ENCODE measurements at places on chromosomes 5 and 9. TPM values are rescaled to one million over a fixed set of nuclear protein-coding genes. Genes with fewer than 3 reads are reported as not detected.
A peak's percentile ranks its signal among the peaks of the same experiment; 100 is the strongest.

DNA sequence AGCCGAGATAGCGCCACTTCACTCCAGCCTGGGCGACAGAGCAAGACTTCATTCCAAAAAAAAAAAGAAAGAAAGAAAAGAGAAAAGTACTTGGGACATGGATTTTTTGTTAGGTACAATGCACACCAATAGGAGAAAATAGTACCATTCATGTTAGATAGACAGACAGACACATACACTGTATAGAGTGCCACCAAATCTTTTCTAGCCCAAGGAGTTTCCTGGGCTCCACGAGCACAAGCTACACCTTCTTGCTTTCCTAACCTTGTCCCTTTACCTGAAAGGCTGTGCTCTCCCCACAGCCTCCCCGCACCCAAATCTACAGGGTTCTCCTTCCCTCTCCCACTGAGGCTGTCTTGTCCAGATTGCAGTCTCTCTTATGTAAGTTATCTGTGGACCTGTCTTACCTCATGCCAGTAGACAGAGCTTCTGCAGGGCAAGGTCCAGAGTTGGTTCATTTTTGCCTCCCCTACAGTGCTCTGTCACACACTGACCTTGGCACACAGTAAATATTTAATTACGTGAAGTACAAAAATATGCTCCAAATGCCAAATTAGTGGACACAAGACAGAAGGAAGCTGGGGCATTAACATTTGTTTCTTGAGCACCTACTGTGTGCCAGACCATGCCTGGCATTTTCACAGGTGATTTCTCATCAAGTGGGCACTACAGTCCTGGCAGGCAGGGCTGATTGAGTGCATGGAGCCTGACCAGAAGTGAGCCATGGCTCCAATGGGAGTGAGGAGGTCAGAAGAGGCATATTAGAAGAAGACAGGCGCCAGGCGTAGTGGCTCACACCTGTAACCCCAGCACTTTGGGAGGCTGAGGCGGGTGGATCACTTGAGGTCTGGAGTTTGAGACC is 5.9 kb downstream of the ALAD start:
- H3K27me3 ChIP-seq: no peaks in the 10 kb centered on the region
- H3K4me3 ChIP-seq: no peak overlapping the region
- H3K27ac ChIP-seq: no peak overlapping the region
- no peaks in the 10 kb centered on the region for H3K4me1 ChIP-seq
- no peak for DNase-seq

The DCAF12 gene
- 33.6 TPM for total RNA-seq

- peaks cover 45% of the 10 kb centered on the region for H3K36me3 ChIP-seq
- no peaks in the 10 kb centered on the region for H3K4me1 ChIP-seq
- H3K27ac ChIP-seq: no peak overlapping the region
- DNase-seq: no peak
- peak overlapping the region; percentile 95 for H3K4me3 ChIP-seq
These were observed 525 bp downstream of the SRP19 start for GRCh38 chr5:112861638-112861985.

- H3K4me1 ChIP-seq: peaks cover 4% of the 10 kb centered on the region
- no peak overlapping the region for H3K27ac ChIP-seq
- peak; percentile 9 for DNase-seq
- no peaks in the 10 kb centered on the region for H3K36me3 ChIP-seq
These were observed 157.6 kb upstream of the IRX2 start for GRCh38 chr5:2909035-2909434.

GRCh38 chr9:74570879-74571512 is 73.9 kb downstream of the RORB start:
- H3K27me3 ChIP-seq: no peaks in the 10 kb centered on the region
- no peaks in the 10 kb centered on the region for H3K36me3 ChIP-seq
- H3K27ac ChIP-seq: no peak overlapping the region
- H3K4me1 ChIP-seq: peaks cover 7% of the 10 kb centered on the region

The SPATA31E1 gene
- 0.09 TPM for total RNA-seq

GRCh38 chr9:37105234-37105633 is 15.1 kb upstream of the ZCCHC7 start:
- H3K4me3 ChIP-seq: no peak overlapping the region
- no peak overlapping the region for H3K27ac ChIP-seq
- peaks cover 2% of the 10 kb centered on the region for H3K36me3 ChIP-seq
- H3K4me1 ChIP-seq: no peaks in the 10 kb centered on the region

DNA sequence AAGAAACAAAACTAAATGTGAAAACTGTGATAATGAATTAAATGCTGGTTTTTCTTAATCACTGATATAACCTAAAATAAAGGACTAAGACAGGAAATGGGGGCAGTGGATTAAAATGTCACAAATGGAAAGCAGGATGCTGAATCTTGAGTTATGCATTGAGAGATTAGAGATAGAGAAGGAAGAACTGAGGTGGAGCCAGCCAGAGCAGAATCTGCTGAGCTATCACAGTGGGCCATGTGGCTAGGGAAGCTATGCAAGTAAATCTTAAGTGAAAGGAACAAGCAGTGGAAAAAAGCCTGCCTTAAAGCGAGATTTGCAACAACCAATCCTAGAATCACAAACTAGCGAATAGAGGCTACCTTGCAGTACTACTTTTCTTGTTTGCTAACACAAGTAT is 188.5 kb upstream of the RASA1 start:
- DNase-seq: no peak
- H3K27me3 ChIP-seq: peaks cover 2% of the 10 kb centered on the region

GRCh38 chr9:116088396-116088795 is 65.2 kb upstream of the PAPPA start:
- no peaks in the 10 kb centered on the region for H3K27me3 ChIP-seq
- no peaks in the 10 kb centered on the region for H3K4me1 ChIP-seq
- no peak overlapping the region for H3K27ac ChIP-seq
- DNase-seq: no peak
- H3K4me3 ChIP-seq: no peak overlapping the region

GRCh38 chr5:126115059-126115629 is 308.1 kb upstream of the GRAMD2B start:
- H3K4me3 ChIP-seq: no peak overlapping the region
- no peak for DNase-seq
- H3K27me3 ChIP-seq: no peaks in the 10 kb centered on the region

DNA sequence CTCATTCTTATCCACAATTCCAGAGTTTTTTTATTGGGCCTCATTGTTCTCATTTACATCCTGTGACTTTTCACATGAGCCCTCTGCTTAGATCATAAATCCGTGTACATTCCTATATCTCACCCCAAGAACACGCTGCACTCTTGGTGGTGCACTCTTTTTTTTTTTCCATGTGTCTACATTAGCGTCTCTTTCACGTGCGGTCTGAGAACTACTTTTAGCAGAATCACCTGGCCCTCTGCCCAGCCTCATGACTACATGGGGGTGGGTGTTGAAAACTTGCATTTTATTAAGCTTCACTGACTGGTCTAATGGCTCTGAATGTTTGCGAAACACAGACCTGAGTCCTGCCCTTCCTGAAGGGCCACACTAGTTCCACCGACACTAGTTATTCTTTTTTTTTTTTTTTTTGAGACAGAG is 18.6 kb downstream of the C9orf57 start:
- no peaks in the 10 kb centered on the region for H3K36me3 ChIP-seq
- H3K4me1 ChIP-seq: no peaks in the 10 kb centered on the region
- H3K27ac ChIP-seq: no peak overlapping the region
- no peak overlapping the region for H3K4me3 ChIP-seq

The FCN2 gene
- total RNA-seq: not detected

The C5 gene
- 0.20 TPM for total RNA-seq

DNA sequence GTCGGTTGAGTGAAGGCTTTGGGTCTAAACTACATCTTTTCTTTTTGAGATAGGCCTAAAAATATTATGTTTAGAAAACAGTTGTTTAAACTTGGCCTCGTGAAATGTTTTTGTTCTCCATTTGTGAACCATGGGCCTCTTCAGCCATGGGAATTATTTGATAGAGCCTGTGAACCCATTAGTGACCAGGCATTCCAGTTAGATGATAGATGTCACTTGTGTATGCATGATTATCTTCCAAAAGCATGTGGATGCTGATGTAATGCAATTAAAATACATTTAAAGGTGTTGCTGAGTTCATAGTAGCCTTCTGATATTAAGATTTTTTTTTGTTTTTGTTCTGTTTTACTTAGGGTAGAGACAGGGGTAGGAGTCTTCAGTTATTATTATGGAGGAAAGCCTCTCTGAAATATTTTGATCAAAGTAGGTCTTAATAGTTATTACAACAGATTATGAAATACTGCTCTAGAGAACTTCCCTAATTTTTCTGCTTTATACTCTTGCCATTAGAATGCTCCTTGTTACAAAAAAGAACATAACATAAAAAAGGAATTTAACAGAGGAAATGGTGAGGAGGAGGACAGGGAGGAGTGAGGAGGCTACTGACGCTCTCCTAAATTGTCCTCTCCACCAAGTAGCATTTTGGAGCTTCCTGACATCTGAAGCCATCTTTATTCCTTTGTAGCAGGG is 32.9 kb downstream of the CPEB4 start:
- H3K4me1 ChIP-seq: peaks cover 5% of the 10 kb centered on the region
- no peaks in the 10 kb centered on the region for H3K27me3 ChIP-seq

DNA sequence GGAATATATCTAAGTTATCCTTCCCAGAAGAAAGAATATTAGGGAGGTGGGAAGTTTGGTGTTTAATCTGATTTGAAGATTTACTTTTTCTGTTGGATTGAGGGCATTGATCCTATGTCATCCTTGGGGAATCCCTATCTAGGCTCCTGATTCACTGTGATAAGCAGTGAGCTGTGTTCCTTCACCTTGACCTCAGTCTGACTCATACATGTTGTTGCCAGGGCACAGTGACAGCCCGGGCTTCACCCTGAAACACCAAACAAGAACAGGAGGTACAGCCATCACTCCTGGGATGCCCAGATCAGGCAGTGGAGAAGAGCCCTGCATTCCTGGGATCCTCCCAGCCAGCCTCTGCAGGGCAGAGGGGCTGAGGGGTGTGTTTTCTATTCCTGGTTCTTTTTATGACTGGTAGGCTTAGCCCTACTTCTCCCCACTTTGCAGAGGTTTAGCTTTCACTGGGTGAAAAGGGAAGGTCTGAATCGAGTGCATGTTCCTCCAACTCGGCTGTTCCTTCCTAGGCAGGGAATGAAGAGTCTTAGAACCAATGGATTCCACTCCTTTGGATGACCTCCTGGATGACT is 3.1 kb upstream of the FAM53C start:
- no peaks in the 10 kb centered on the region for H3K27me3 ChIP-seq
- no peak for DNase-seq
- no peak overlapping the region for H3K27ac ChIP-seq
- no peaks in the 10 kb centered on the region for H3K4me1 ChIP-seq

GRCh38 chr5:149110406-149110805 is 30.9 kb upstream of the ABLIM3 start:
- no peak for DNase-seq
- H3K36me3 ChIP-seq: no peaks in the 10 kb centered on the region
- H3K4me1 ChIP-seq: no peaks in the 10 kb centered on the region
- H3K27me3 ChIP-seq: no peaks in the 10 kb centered on the region

DNA sequence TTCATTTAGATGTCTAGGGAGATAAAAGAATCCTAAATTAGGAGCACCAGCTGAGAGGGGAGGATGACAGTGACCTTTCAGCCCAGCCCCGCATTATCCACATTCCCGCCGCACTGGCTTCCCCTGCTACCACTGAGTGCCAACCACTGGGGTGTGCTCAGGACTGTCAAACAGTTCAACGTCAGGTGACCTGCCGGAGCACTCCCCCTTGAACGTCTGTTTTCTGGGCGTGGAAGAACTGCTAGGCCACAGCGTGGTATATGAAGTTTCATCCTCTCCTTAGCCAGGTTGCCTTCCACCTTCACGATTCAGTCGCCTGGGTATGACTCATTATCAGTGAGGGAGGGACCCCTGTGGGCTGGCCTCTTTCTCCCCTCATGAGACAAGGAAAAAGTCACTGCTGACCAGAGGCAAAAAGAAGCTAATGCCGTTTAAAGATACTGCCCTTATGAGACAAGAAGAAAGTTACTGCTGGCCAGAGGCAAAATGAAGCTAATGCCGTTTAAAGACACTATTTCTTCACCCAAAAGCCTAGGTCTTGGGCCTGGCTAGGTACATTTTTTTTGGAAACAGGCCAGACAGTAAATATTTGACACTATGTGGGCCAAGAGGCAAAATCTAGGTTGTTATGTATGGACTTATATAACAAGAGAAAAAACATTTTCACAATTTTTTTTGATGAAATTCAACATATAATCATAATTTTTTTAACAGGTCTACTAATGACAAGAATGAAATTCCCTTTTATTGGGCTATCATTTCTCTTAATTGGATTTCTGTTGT is 4.6 kb downstream of the NMRK1 start:
- no peaks in the 10 kb centered on the region for H3K4me1 ChIP-seq
- 0 out of 2 replicates have a peak, but pooled peaks cover 4% of the 10 kb centered on the region for H3K36me3 ChIP-seq
- peak; percentile 74 for DNase-seq
- no peak overlapping the region for H3K27ac ChIP-seq
- no peak overlapping the region for H3K4me3 ChIP-seq

GRCh38 chr5:159286420-159287035 is 23.4 kb downstream of the UBLCP1 start:
- H3K27me3 ChIP-seq: no peaks in the 10 kb centered on the region
- H3K4me3 ChIP-seq: no peak overlapping the region
- no peaks in the 10 kb centered on the region for H3K36me3 ChIP-seq
- H3K4me1 ChIP-seq: no peaks in the 10 kb centered on the region
- H3K27ac ChIP-seq: no peak overlapping the region

GRCh38 chr9:23551311-23551721 is 274.7 kb downstream of the ELAVL2 start:
- no peaks in the 10 kb centered on the region for H3K27me3 ChIP-seq
- H3K4me3 ChIP-seq: no peak overlapping the region
- H3K36me3 ChIP-seq: no peaks in the 10 kb centered on the region
- H3K4me1 ChIP-seq: no peaks in the 10 kb centered on the region
- DNase-seq: no peak

DNA sequence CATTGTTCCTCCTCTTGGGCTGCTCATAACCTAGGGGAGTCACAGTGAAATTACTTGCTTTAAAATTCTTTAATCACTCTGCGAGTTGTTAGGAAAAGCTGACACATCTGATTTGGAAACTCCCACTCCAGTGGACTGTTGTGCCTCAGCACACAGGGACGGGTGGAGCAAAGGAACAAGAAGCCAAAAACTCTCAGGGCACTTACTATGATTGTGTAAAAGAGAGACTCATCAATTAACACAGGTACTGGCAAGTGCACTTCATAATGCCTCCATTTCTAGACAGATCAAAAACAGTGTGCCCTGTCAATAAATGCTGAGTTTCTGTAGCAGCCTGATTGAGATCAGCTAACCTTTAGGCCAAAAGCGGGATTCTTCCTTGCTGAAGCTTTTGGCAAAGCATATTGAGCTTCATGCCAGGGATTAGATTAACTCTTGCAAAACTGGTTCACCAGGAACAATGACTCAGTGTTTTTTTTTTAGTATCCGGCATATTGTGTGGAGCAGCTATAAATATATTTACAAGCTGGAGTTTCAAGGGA is 55.9 kb downstream of the TMC1 start:
- no peaks in the 10 kb centered on the region for H3K36me3 ChIP-seq
- no peak for DNase-seq
- no peak overlapping the region for H3K27ac ChIP-seq
- no peak overlapping the region for H3K4me3 ChIP-seq
- H3K4me1 ChIP-seq: no peaks in the 10 kb centered on the region

The STARD4 gene
- 27.1 TPM for total RNA-seq

Measured in H9 (cell line).